ENCODE measurements at places on chromosomes 4 and X.

GRCh38 chr4:136183513-136183912 is 1348.8 kb downstream of the PCDH18 start:
- no peak overlapping the region for H3K27ac ChIP-seq
- no peaks in the 10 kb centered on the region for H3K27me3 ChIP-seq
- no peak overlapping the region for H3K4me3 ChIP-seq

DNA sequence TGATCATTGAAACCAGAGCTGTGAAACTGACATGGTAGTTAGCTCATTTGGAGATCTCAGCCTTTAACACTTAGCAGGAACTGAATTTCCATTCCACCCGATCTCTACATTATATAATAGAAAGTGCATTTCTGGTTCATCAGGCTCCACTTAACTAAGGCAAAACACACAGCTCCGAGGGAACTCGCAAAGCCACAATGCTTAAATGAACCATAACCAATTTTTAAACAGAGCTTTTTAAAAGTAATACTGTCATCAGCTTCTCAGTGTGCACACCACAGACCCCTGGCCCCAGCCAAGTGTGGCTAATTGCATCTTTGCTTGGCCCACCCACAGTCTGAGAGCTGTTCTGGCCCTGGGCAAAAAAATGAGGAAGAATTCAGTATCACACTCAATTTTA is 66.1 kb downstream of the DCHS2 start:
- H3K4me3 ChIP-seq = no peak overlapping the region
- H3K4me1 ChIP-seq = no peaks in the 10 kb centered on the region
- no peak for DNase-seq
- no peak overlapping the region for H3K27ac ChIP-seq
- H3K36me3 ChIP-seq = no peaks in the 10 kb centered on the region

GRCh38 chr4:190015538-190016368 is 11.3 kb downstream of the FRG2 start:
- no peak overlapping the region for H3K27ac ChIP-seq
- H3K4me3 ChIP-seq = no peak overlapping the region
- no peak for DNase-seq

DNA sequence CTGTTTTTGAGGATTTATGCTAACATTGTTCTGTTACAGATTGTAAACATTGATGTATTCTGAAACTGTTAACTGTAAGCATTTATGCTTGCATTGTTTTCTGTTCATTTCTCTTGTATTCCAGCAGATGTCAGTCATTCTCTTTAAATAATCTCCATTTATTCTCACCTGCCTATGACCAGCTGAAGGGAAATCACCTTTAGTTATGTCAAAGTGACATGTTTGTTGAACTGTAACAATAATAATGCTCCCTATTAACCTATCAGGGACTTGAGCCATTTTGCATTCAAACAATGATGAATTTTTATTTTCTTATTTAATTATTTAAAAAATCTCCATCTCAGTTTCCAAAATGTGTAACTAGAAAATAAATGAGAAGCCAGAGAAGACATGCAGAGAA is 58.0 kb downstream of the SPCS3 start:
- no peaks in the 10 kb centered on the region for H3K36me3 ChIP-seq
- H3K27ac ChIP-seq = no peak overlapping the region
- no peak overlapping the region for H3K4me3 ChIP-seq

GRCh38 chr4:45100956-45101818 is 374.8 kb upstream of the GNPDA2 start:
- H3K27ac ChIP-seq = no peak overlapping the region
- no peak for DNase-seq
- H3K4me3 ChIP-seq = no peak overlapping the region
- H3K27me3 ChIP-seq = no peaks in the 10 kb centered on the region
- no peaks in the 10 kb centered on the region for H3K36me3 ChIP-seq
- H3K4me1 ChIP-seq = no peaks in the 10 kb centered on the region

DNA sequence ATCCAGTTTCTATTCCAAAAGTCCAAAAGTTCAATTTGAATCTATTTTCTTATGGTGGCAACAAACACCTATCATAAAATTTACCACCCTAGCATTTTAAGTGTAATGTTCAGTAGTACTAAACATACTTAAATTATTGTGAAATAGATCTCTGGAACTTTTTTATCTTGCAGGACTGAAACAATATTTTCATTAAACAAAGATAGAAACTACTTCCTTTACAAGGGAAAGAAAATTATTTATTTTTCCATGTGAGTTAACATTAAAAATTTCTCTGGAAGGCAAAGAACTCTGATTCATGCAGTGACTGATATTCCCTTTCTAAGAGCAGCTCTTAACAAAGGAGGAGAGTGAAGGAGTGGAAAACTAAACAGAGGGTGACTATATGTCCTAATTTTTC is 40.2 kb downstream of the ADH7 start:
- H3K4me1 ChIP-seq = no peaks in the 10 kb centered on the region
- no peak overlapping the region for H3K4me3 ChIP-seq
- no peak overlapping the region for H3K27ac ChIP-seq
- no peak for DNase-seq
- H3K36me3 ChIP-seq = no peaks in the 10 kb centered on the region

- no peaks in the 10 kb centered on the region for H3K36me3 ChIP-seq
- peak; percentile 73 for DNase-seq
- H3K27me3 ChIP-seq = no peaks in the 10 kb centered on the region
- no peak overlapping the region for H3K27ac ChIP-seq
These were observed 36.6 kb downstream of the ANAPC10 start for GRCh38 chr4:145061318-145061920.

DNA sequence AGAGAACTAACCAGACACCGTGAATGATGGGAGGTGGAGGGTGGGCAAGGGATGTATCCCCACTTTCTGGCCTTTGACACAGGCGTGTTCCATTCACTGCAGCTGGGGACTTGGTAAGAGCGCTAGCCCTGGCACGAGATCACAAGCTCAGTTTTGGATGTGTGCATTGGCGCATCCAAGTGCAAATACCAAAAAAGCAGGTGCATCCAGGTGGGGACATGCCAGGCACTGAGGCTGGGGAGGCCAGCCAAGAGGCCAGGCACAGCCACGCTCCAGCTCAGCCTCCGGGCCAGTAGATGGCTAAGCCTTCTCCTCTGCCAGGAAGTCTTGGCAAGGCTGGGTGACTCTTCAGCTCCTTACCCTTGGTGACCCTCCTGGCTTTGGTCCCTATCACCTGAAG is 4.4 kb upstream of the ZFP92 start:
- H3K4me3 ChIP-seq = no peak overlapping the region
- no peaks in the 10 kb centered on the region for H3K36me3 ChIP-seq
- H3K27me3 ChIP-seq = no peaks in the 10 kb centered on the region

DNA sequence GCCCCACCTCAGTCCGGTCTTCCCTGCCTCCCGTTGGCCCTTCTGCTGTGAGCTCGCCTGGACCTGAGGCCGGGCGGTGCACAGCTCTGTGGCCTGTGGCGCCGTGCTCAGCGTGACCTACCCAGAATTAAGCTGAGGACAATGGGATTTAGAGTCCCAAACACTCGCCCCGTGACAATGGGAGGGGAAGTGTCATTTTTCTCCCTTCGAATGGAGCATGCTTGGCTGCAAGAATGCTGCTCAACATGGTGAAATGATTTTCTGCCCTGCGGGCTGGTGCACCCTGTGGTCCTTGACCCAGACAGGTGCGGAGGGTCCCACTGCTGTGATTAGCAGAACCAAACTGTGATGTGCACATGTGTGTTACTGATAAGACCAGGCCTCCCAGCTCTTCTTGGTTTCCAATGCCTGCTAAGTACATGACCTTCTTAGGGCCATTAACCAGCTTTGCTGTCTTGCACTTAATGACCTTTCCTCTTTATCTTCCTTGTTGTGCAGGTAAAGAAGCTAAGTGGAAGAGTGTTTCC is 772 bp downstream of the EOLA1 start:
- H3K27ac ChIP-seq = no peak overlapping the region
- H3K4me1 ChIP-seq = peaks cover 5% of the 10 kb centered on the region
- no peaks in the 10 kb centered on the region for H3K27me3 ChIP-seq
- H3K36me3 ChIP-seq = no peaks in the 10 kb centered on the region
- no peak for DNase-seq
- H3K4me3 ChIP-seq = no peak overlapping the region

DNA sequence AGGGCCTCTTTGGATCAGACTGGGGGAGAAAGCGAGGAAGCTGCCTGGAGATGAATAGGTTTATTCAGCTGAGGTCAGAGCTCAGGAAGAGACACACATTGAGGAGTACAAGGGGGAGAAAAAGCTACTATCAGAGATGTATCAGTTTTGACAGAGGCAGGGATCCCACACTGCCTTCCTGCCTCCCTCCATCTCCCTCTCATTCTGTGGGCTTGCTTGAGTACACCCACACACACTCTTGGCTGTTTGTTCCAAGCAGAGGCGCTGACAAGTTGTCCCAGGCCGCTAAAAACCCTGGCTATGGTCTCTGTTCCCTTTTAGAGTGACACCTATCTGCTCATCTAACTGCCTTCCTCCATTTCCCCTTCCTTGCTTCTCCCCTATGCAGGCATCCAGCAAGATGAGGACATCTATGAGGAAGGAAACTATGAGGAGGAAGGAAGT is 5.2 kb downstream of the TSPYL2 start:
- H3K4me3 ChIP-seq = no peak overlapping the region
- peaks cover 5% of the 10 kb centered on the region for H3K4me1 ChIP-seq
- no peaks in the 10 kb centered on the region for H3K36me3 ChIP-seq
- no peak overlapping the region for H3K27ac ChIP-seq
- H3K27me3 ChIP-seq = no peaks in the 10 kb centered on the region

GRCh38 chr4:124867536-124867935 is 155.0 kb upstream of the ANKRD50 start:
- no peak overlapping the region for H3K4me3 ChIP-seq
- no peaks in the 10 kb centered on the region for H3K36me3 ChIP-seq
- no peaks in the 10 kb centered on the region for H3K4me1 ChIP-seq
- H3K27me3 ChIP-seq = no peaks in the 10 kb centered on the region

DNA sequence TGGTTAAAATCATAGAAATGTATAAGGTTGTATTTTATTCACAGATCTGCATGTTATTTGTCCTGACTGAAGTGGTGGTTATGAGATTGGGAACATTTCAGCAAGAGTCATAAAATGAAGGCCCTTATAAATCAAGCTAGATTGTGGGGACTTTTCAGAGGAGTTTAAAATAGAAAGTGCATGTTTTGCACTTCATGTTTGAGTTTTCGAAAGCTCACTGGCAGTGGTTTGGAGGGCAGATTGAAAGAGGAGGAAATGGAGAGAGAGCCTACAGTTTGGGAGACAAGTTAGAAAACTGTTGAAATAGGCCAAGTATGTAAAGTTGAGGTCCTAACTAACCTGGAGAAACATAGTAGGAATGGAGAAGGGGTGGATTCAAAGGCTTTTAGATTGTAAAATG is 124.9 kb downstream of the KDM6A start:
- no peaks in the 10 kb centered on the region for H3K4me1 ChIP-seq
- DNase-seq = no peak
- no peak overlapping the region for H3K27ac ChIP-seq
- no peaks in the 10 kb centered on the region for H3K27me3 ChIP-seq
- no peak overlapping the region for H3K4me3 ChIP-seq

- H3K36me3 ChIP-seq = no peaks in the 10 kb centered on the region
- no peak overlapping the region for H3K4me3 ChIP-seq
- peak overlapping the region; percentile 51 for H3K27ac ChIP-seq
- DNase-seq = peak; percentile 73
- H3K4me1 ChIP-seq = peaks cover 34% of the 10 kb centered on the region
These were observed 38.1 kb downstream of the MID1 start for GRCh38 chrX:10582215-10582733.

DNA sequence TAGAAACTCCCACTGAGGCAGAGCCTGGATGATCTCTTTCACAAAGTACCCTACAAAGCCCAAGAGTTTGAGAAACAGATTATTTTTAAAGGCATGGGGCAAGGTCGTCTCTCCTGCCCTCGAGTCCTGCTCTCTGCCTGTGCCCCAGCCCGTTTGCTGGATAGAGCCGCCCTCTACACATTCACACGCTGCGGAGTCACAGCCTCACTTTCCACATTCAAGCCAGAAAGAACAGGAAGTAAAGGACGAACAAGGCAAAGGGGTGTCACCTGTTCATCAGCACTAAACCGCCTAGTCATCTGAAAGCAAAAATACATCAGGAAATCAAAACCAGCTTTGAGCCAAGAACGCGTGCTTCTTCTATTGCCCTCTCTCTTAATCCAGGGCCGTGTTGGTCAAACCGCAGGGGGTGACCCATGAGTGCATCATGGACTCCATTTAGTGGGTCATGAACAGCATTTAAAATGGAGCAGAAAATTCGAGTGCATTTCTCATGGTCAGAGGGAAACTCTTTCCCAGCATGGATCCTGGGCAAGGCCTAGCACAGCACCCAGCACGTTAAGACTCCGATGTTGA is 83.4 kb downstream of the PHKA2 start:
- no peak for DNase-seq
- no peaks in the 10 kb centered on the region for H3K4me1 ChIP-seq
- no peaks in the 10 kb centered on the region for H3K27me3 ChIP-seq
- peaks cover 2% of the 10 kb centered on the region for H3K36me3 ChIP-seq
- H3K27ac ChIP-seq = no peak overlapping the region
- no peak overlapping the region for H3K4me3 ChIP-seq

DNA sequence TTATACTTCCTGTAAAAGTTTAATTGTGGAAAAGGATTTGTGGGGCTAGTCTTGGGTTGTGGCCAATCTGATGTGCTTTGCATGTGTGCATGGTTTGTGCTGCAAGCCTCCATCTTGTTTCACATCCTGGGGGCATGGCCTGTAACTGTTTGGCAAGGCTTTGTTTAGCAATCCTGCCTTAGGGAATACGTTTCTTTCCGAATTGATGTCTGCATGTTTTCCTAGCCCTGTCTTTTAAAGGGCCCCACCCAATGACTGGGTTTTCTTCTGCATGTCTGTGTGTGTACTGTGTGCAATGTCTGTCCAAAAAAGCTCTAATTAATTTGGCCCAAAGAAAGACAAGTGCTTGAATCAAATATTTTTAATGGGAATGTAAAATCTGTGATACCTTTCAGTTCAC is 74.6 kb upstream of the MID1IP1 start:
- DNase-seq = no peak
- no peaks in the 10 kb centered on the region for H3K27me3 ChIP-seq
- H3K4me3 ChIP-seq = no peak overlapping the region
- H3K36me3 ChIP-seq = no peaks in the 10 kb centered on the region

DNA sequence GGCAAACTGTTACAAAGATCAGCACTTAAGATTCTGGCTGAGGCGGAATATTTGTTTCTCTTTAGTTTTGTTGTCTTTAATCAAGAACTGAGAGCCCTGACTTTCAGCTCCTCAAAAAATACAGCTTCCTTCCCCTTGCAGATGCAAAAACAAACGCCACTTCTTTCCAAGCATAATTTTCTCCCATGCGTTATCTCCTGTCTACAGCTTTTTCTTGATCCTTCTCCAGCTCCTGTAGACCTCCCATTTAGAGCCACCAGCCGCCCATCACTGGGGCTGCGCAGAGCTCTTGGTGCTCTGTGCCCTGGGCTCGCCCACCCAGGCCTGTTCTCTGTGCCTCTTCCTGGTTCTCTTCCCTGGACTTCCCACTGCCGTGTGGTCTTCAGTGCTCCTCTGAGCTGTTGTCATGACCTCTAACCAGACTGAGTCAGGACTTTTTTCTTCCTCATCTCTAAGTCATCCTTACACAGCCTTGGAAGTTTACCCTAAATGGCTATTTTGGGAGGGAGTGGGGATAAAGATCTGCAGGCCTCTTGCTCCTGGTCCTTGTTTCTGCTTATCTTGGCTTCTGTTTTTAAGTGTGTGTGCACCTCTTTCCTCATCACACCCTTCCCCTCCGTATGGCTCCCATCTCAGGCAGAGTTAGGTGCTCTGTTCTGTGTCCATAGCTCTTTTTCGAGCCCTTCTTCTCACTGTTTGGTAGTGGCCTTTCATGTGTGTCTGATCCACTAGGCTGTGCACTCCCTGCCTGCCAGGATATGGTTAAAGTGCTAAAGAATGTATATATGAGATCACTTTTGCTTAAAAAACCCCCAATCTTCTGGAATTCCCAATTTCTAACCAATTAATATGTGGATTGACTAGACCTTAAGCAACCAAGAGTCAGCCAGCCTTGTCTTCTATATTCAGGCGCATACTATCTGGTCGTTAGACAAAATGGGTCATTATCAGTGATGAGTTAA is 122.5 kb downstream of the PTTG2 start:
- no peak overlapping the region for H3K4me3 ChIP-seq
- H3K27me3 ChIP-seq = no peaks in the 10 kb centered on the region
- H3K27ac ChIP-seq = peak overlapping the region; percentile 13
- H3K4me1 ChIP-seq = peaks cover 32% of the 10 kb centered on the region
- no peaks in the 10 kb centered on the region for H3K36me3 ChIP-seq
